Left cardiac atrium (tissue), 4 donors: ENCODE measurements at places on chromosomes 7 and 10. TPM values are rescaled to one million over a fixed set of nuclear protein-coding genes. Genes with fewer than 3 reads are reported as not detected.
A peak's percentile ranks its signal among the peaks of the same experiment; 100 is the strongest.

The MTPN gene
- 113 TPM for total RNA-seq

The A1CF gene
- not detected for total RNA-seq

The PRSS2 gene
- not detected for total RNA-seq

The PILRA gene
- 6.5 TPM for total RNA-seq

The RAB11FIP2 gene
- total RNA-seq, result 15.1 TPM

The SPDYE11 gene
- total RNA-seq, result not detected

DNA sequence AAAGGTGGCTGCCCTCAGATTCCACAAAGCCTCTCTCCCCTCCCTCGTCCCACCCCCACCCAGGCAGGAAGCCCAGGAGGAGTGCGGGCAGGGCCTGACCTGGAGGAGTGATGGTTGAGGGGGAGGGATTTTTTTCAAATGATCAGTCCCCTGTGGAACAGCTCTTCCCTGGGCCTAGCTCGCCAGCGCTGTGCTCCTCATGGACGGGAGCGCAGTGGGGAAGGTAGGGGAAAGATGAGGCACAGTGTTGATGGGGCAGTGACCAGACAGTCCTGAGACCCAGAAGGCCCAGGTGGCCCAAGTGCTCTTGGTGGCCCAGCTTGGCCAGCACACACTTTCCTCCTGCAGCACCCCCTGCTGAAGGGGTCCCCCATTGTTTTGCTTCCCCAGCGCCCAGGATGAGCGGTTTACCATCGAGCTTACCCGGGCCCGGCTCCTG lies 8.5 kb downstream of the SAP25 start:
- no peak for DNase-seq

GRCh38 chr7:52909131-52909530 lies 126.3 kb upstream of the POM121L12 start:
- no peak for DNase-seq

GRCh38 chr10:16656895-16657294 lies 135.2 kb upstream of the C1QL3 start:
- DNase-seq, result no peak

GRCh38 chr7:148982654-148983199 lies 45.6 kb downstream of the PDIA4 start:
- no peak for DNase-seq

DNA sequence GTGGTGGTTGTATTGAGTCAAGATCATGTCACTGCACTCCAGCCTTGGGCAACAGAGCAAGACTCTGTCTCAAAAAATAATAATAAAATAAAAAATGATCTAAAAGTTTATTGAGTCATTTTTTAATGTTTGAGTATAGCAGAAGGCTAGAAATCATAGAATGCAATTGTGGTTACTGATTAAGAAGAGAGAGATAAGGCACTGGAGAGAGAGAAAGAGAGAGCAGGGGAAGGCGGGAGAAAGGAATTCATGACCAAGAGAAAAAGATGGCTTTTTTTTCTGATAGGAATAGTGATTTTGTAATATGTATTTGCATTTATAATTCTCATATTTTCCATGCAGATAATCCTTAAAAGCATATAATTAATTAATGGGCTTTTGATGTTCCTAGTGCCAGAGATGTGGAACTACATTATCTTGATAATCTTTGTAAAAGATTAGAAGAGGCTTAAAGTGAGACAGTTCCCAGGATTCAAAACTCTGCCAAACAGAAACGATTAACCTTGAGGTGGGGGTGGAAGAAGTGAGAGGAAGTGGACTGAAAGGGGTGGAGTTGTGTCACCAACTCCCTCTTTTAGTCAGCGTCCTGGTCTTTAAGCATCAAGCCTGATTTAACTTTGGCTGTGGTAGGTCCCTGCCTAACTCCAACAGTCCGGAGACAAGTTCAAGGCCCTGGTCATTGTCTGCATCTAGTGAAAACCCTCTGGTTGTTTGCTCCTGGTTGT lies 76.2 kb downstream of the CHN2 start:
- no peak for DNase-seq

DNA sequence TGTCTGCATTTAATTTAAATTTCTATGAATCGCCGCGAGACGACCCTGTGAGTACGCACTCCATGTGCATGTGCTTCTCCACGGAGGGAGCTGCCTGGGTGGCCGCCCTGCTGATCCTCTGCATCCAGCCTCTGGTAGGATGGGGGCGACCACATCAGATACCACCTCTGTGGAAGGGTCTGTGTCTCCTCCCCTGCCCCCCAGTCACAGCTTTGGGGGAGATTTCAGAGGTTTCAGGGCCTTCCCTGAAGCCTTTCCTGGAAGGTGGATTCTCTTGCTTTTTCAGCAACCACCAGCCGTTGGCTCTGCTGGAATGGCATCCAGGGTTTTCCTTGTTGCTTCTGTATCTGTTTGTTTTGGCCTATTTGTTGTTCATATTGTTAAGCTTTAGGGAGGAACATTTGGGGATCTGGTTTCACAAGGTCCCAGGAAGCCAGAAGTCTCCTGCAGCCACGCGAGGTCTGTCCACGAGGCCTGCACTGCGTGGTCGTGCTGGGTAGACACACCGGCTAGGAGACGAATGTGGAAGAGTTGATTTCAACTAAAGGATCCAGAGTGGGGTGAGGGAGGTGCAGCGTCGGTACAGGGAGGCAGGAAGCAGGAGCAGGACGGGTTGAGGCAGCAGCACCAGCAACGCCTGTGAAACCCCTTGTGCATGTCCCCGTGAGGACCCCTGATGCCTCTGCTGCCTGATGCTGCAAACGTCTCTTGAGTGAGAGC lies 329.1 kb downstream of the PTPRN2 start:
- DNase-seq, result no peak

DNA sequence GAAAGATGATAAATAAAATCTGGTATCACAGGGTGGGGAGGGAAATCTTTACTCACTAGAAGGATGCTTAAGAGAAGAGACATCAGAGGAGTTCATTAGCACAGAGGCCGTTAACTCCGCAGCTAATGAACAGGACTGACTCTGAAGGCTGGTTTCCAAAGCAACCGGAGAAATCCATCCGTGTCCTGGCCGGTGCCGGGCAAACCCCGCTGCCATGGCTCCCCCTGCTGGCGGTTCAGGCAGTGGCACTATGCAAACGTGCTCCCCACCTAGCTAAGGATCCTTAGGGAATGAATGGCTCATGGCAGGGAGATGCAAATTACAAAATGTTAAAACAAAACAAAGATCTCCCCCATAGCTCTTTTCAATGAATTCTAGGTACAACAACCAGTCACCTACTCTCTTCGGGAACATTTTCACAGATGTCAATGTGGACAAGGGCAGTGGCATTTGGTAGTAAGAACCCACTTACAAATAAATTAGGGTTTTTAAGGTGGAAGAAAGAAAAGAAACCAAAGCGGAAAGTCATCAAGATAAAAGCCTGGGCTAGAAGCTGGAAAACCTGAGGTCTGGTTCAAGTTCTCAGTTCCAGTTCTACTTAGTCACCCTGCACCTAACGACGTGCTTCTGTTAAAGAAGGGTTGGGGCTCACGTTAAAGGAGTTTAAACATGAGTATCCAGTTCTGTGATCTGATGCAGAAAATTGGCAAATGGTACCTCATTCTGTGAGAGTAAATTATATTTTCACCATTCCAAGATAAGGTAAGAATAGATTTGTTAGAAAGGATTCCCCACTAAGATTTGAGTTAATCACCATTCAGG lies 138.2 kb downstream of the SVIL start:
- peak; percentile 78 for DNase-seq

DNA sequence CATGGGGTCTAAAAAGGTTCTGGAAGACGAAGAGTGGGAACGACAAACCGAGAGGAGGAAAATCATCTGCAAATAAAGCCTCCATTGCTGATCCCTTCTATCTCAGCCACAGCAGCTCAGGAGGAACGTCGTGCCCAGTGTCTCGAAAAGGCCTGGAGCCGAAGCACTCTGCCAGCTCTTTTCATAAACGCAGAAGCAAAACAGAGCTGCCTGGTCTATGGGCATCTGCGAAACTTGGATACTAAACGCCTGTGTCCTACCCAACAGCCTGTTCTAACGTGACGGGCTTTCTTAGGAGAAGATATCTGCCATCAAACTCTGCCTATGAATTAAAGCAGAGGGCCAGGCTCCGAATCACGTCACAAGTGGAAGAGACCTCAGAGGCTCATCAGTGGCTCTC lies 68.7 kb downstream of the GNA12 start:
- no peak for DNase-seq

- no peak for DNase-seq
These were observed 226.5 kb downstream of the INHBA start for GRCh38 chr7:41476460-41476803.

DNA sequence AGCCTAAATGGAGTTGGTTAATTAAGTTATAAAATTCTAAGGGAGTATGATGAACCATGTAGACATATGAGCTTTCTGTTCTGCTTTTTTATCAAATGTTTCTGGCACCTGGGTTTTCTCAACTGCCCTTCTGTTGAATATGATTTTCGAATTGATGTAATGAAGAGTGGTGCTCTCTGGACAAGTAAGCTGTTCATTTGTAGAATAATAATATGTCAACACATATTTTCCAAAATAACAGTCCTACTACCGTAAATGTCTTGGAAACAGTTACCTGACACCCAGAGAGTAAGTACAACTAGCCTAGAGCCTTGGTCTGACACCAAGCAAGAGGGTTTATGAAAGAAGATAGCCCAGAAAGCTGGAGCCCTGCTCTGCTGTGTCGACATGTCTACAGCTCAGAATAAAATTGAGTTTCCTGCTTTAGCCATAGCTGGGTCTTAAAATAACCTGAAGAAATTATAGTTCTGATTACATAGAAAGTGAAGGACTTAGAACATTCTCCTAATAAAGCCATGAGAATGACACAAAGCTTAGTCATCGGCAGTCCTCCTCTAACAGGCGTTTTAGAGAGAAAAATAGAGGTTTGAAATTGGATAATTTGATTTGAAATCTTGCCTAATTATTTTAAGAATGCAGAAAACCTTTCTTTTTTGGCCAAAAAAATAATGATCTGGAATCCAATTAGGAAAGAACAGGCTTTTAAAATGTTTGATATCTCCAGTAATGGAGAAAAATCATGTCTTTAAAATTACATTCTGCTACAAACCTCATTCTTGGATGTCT lies 25.1 kb downstream of the HDAC9 start:
- no peak for DNase-seq

GRCh38 chr7:36978461-36978860 lies 254.2 kb upstream of the AOAH start:
- DNase-seq, result no peak

GRCh38 chr7:138032186-138032585 lies 30.3 kb upstream of the CREB3L2 start:
- no peak for DNase-seq

- no peak for DNase-seq
These were observed 360.8 kb downstream of the CRPPA start for GRCh38 chr7:16060502-16060901.

DNA sequence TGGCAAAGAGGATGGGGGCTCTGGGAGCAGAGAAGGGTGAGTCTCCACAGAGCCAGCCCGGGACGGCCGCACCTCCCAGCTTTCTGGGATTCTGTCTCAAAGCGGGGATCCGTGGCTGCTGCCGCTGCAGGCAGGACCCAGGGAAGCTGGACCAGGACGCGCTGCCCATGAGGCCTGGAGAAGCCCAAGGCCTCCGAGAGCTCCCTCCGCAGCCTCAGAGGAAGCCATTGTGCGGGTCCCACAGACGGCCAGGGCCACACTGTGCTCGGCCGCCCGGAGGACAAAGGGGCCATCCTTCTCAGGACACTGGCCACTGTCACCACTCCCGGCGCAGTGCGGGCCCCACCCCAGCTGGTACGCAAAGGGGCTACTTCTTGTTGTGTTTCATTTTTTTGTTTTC lies 79.3 kb upstream of the PDGFA start:
- no peak for DNase-seq

- DNase-seq, result no peak
These were observed 49.7 kb upstream of the TM9SF3 start for GRCh38 chr10:96636551-96636950.

DNA sequence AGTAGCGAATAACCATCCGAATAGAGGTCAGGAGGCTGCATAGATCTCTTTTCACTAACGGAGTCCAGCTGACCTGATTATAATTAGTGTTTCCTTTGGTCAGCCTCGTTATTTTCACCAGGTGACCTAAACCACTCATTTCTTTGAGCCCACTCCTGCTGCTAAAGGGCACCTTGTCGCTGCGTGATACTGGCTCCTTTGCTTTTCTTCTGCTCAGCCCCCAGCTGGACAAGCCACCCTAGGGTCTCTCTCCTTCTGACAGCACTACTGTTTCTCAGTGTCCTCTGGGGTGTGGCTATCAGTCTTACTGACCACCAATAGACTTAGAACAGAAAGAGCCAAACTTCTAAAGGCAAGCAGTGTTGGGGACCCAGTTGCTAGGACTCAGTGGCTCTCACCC lies 2.7 kb upstream of the IGFBP3 start:
- DNase-seq, result no peak

- no peak for DNase-seq
These were observed 70.2 kb downstream of the USP6NL start for GRCh38 chr10:11541296-11541695.

GRCh38 chr7:46547044-46547443 lies 626.0 kb upstream of the IGFBP3 start:
- no peak for DNase-seq

GRCh38 chr7:5334671-5335070 lies 51.9 kb downstream of the SLC29A4 start:
- no peak for DNase-seq

DNA sequence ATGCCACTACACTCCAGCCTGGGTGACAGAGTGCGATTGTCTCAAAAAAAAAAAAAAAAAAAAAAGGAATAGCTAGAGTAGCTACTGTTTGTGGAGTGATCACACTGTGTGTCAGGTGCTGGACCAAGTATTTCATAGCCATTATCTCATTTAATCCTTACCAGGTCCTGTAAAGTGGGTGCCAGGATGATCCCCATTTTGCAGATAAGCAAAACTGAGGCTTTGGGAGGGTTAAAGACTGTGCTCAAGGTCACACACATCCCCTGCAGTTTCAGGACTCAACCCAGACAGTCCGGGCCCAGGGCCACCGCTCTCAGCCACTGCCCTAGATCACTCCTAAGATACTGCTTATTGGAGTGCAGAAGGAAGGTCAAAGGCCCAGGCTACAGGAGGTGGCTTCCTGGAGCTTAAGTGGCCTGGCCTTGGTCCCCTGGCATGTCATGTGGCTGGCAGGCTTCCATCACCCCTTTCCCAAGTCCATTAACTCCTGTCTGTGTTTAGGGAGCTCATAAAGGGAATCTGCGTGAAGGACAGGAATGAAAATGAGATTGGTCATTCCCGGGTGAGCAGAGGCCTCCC lies 12.4 kb upstream of the WBP1L start:
- DNase-seq, result no peak

GRCh38 chr7:83684928-83685327 lies 36.0 kb upstream of the SEMA3E start:
- DNase-seq, result no peak

- DNase-seq, result no peak
These were observed 96.1 kb downstream of the SH3PXD2A start for GRCh38 chr10:103759100-103759781.

- no peak for DNase-seq
These were observed 18.0 kb downstream of the RBAK start for GRCh38 chr7:5063698-5064097.

- no peak for DNase-seq
These were observed 186.8 kb upstream of the CXCL12 start for GRCh38 chr10:44571701-44572100.

DNA sequence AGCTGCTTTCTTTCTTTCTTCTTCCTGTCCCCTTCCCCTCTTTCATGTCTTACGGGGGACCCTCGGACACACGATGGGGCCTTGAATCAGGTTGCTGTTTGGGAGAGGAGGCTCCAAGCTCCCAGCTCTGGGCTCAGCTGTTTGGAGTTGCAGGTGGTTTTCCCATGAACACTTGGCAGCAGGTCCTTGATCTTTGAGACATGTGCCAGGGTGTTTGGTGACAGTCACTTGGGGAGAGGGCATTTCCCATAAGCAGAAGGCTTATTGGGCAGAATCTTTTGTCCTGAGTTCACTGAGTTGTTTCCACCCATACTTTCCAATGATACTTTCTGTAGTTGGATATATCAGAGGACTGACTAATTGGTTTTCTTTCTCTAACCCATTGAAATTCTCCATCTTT lies 104.7 kb upstream of the SH2B2 start:
- no peak for DNase-seq
